Kidney (tissue), 22 donors: ENCODE measurements at places on chromosomes 4 and X. TPM values are rescaled to one million over a fixed set of nuclear protein-coding genes. Genes with fewer than 3 reads are reported as not detected.

Gene IL21
- not detected for total RNA-seq

Gene SRPK3
- total RNA-seq = 1.1 TPM

DNA sequence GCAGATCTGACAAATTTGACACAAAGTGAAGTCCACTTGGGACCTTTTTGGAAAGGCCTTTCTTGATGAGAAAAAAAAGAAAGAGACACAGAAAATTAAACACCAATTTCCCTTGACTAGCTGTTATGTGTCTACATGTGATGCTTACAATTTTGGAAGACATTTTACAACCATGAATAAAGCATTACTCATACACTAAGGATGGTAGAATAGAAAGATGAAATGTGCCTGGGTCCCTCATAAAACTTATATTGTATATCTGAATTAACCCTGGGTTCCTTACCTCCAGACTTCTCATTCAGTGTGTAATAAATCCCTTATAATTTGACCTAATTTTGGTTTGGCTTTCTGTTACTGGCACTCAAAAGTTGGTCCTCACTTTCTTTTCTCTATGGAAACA, 16.5 kb upstream of the GRIA3 start:
- no peak for DNase-seq

GRCh38 chr4:39048311-39048710, 13.7 kb upstream of the KLHL5 start:
- no peak for DNase-seq

DNA sequence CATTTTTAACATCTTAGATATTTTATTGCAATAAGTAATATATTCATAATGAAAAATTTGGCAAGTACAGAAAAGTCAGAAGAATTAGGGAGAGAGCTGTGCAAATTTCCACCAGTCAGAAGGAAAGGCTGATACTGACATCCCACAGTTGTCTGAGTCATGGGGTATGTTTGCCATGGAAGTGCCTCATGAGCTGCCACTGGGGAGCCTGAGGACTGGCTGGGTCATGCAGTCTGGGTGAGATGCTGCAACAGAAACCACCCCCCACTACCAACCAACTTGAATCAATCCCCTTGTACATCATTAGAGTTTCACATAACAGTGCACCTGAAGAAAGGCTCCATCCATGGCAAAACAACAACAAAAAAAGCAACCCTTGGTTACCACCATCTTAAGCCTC, 45.2 kb upstream of the ENPP6 start:
- DNase-seq = no peak

DNA sequence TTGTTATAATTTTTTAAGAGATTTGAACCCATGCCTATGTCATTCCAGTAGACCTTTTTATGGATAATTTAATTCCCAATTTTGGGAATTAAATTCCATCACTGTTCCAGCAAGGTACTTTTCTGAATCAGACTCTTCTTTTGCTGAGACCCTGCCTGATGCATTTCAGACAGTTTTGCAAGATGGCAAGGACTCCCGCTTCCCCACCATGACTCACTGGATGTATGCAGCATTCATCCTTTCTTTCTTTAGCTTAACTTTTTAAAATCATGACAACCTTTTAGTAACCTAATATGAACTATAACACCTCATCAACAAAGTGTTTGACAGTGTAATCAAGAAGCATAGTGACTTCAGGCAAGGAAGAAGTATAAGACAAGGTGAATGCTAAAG, 178.1 kb upstream of the LEF1 start:
- DNase-seq = no peak
